ENCODE measurements at places on chromosomes 4 and X.
A peak's percentile ranks its signal among the peaks of the same experiment; 100 is the strongest.

- peak; percentile 78 for DNase-seq
Observed at GRCh38 chrX:15789979-15790768, at the start of gene ZRSR2. ZRSR2 (plus strand) TSS chrX:15790484; CDS start chrX:15790496, 12 bp downstream.

GRCh38 chrX:114717921-114718320 is 134.0 kb downstream of the HTR2C start:
- DNase-seq: no peak

- DNase-seq: no peak
Observed at GRCh38 chrX:110442635-110443034, 84.0 kb downstream of the RTL9 start.

- DNase-seq: no peak
Observed at GRCh38 chrX:906586-906985, 276.0 kb downstream of the SHOX start.

- no peak for DNase-seq
Observed at GRCh38 chr4:6031846-6032245, 13.6 kb upstream of the C4orf50 start.

DNA sequence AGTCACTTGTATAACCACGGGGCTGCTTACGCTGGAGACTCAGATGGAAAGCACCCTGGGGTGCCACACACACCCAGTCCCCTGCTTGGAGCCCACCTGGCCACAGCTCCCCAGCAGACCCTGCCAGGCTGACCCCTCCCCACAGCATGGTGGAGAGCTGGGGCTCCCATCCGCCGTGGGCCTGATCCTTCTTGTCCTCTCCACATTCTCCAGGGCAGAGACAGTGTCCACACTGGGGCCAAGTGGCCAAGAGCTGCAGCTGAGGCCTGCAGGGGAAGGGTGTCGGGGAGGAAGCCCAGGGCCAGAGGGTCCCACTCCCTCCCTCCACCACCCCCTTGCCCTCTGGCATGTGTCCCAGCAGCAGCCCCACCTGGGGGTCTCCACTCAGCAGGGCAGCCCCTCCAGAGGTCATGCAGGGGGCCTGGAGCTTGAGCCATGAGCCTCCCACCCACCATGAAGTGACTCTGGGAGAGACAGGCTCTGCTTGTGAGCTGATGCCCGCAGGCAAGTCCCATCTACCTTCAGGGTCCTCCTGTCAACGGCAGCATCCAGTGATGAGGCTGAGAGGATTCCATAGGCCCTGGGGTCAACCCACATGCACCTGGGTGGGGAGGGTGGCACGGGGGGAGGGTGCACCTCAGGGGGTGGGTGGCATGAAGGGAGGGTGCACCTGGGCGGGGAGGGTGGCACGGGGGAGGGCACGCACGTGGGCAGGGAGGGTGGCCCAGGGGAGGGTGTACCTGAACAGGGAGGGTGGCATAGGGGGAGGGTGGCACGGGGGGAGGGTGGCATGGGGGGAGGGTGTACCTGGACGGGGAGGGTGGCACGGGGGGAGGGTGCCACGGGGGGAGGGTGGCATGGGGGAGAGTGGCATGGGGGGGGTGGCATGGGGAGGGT is 56.4 kb downstream of the FAM53A start:
- no peak for DNase-seq

DNA sequence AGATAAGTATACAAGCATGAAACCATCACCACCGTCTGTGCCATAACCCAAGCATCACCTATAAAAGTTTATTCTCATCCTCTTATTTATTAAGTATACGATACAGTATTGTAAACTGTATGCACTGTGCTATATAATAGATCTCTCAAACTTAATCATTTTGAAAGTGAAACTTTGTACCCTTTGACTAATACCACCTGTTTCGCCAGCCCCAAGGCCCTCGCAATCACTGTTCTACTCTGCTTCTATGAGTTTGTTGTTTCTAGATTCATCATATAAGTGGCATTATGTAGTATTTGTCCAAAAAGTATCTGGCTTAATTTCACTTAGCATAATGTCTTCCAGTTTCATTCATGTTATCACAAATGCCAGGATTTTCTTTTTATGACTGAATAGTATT is 72.1 kb upstream of the DOCK11 start:
- DNase-seq: no peak

- DNase-seq: no peak
Observed at GRCh38 chr4:112927544-112927943, 121.9 kb upstream of the ANK2 start.

DNA sequence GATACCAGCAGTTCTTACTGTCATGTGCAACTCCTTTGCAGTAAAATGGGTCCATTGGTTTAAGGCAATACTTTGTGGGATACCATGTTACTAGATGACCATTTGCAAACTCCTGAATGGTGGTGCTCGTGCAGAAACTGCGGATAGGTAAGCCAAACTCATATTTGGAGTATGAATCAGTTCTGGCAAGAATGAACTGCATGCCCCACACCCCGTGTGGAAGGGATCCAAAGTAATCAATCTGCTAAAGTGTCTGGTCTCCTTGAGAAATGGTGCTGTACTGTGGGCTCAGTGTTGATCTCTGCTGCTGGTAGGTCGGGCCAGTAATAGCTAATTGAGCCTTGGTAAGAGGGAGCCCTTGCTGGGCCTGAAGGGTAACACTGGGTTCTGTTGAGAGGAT is 4.2 kb upstream of the TAB3 start:
- DNase-seq: no peak
